ENCODE measurements at places on chromosomes 11 and 22.

DNA sequence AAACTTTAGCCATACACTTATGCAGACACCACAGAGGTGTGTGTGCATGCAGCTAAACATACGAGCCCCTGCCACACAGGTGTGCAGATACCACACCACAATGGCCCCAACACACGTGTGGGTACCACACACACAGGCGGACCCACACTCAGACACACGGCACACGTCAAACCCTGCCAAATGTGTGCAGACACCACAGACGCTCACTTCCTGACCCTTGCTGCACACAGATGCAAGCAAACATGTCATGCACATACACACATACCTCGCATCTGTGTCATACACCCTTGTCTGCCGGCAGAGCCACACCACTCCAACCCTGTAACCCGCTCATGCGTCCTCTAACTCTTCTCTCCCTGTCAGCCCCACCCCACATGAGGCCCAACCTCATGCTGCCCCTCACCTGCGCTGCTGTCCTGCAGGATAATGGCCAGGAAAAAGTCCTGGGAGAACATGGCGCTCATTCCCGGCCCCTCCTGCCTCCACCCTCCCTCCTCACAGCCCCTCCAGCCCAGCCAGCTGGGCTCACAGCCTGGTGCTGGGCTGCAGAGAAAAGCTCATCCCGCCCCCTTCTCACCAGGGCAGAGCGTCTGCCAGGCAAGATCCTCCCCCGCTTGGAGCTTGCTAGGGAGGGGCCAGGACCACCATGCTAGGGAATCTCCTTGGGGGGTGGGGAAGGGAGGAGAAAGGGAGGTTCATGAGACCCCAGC, 14.2 kb downstream of the SMPD1 start:
- peak; percentile 61 for DNase-seq

- no peak for DNase-seq
These were observed 80.5 kb upstream of the WNT7B start for GRCh38 chr22:46057246-46058090.

DNA sequence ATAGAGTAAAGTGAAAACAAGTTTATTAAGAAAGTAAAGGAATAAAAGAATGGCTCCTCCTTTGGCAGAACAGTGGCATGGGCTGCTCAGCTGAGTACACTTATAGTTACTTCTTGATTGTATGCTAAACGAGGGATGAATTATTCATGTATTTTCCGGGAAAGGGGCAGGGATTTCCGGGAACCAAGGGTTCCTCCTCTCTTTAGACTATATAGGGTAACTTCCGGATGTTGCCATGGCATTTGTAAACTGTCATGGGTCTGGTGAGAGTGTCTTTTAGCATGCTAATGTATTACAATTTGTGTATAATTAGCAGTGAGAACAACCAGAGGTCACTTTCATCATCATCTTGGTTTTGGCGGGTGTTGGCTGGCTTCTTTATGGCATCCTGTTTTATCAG, 23.5 kb upstream of the SPTY2D1 start:
- no peak for DNase-seq

DNA sequence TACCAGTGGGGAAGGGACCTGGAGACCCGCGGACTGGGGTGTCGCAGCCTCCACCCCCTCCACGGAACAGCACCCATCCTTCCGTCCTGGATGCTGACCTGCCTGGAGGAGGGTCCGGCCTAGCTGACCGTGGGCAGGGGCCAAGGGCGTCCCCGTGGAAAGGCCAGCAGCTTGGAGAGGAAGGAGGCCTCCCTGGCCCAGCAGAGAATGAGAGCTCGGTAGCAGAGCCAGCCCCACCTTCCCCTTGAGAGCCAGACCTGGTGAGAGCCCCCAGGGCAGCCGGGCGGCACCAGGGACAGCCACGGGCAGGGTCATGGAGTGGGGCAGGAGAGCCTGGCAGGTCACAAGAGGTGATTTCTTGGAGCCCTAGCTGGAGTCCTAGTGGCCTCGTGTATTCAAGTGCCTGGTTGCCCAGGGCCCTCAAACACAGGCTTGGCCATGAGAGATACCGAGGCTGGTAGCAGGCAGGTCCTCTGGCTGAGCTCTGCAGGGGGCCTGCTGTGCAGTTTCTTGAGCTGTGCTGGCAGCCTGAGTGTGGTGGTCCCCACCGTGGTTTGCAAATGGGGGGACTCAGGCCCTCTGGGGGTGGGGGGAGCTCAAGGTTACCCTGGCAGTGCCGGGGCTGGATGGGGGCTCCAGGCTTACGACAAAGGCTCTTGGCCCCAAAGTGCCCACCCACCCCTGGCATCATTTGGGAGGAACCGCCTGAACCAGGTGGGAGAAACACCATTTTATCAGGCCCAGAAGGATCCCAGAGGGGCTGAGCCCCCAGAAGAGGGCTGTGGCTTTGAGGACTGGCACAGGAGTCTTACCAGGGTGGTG, 7.6 kb downstream of the TSPAN32 start:
- no peak for DNase-seq

DNA sequence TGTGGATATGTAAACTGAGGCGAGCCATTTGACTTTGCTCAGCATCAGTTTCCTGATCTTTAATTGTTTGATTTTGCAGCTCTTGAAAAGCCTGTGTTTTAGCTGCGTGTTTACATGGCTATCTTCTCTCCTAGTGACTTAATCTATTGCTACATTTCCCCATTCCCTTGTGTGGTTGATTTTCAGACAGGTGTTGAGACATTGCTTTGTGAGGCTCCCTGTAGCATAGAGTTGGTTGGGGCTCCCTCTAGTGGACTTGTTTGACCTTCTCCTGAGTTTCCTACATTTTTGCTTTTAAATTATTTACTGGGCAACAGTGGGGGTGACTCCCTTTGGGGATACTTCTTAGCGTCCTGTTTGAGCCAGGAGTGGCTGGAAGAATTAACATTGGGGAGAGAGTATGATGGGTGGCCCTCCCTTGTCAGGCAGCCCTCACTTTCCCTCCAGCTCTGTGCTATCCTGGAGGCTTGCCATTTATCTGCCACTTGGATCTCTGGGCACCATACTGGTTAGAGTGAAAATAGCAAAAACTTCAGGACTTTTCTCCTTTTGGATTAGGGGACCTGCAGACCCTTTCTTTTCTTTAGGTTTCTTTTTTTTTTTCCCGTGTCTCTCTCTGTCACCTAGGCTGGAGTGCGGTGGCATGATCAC, 9.2 kb upstream of the CBL start:
- DNase-seq: peak; percentile 85

DNA sequence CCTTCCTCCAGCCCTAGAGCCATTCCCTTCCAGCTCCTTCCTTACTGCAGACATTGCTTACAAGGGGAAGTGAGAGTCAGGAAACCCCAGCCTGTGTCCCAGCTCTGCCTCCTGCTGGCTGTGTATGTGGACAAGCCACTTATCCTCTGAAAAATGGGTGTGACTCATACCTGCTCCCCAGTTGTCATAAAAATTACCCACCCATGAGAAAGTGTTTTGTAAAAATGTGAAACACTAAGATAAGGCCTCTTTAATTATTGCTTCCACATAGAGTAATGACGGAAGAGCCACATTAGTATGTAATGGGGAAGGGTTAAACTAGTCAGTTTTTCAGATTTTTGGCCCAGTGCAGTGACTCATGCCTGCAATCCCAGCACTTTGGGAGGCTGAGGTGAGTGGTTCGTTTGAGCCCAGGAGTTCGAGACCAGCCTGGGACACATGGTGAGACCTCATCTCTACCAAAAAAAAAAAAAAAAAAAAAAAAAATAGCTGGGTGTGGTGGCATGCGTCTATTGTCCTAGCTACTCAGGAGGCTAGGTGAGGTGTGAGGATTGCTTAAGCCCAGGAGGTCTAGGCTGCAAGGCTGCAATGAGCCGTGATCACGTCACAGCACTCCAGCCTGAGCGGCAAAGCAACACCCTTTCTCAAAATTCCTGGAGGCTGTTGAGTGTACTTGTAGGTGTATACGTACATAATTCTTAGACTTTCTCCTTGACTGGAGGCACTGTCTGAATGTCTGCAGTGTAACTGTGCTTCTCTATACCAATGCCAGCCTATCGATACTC, 84.9 kb downstream of the CTTN start:
- peak; percentile 13 for DNase-seq

GRCh38 chr22:33303099-33303498, 244.9 kb upstream of the SYN3 start:
- no peak for DNase-seq

GRCh38 chr11:110712659-110713448, 617 bp upstream of the ARHGAP20 start:
- peak; percentile 1 for DNase-seq

GRCh38 chr11:72227316-72228228, 3.0 kb downstream of the INPPL1 start:
- peak; percentile 23 for DNase-seq

- no peak for DNase-seq
These were observed 77.1 kb upstream of the IGLL5 start for GRCh38 chr22:22810471-22810870.

DNA sequence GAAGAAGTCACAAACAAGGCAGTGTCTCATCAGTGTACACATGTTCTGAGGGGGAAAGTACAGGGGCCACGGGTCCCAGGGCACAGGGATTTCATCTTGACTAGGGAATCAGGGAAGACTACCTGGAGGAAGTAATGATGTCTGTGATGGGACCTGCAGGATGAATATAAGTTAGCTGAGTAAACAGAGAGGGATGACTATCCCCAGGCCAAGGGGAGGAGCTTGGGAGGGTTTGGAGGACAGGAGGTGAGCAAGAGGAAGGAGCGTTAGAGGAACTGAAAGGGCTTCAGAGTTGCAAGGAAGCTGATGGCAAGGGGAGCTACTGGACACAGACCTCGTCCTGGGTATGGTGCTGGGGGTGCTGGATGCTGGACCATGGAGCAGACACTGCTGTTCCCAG, 56.4 kb downstream of the TRAF6 start:
- DNase-seq: no peak

DNA sequence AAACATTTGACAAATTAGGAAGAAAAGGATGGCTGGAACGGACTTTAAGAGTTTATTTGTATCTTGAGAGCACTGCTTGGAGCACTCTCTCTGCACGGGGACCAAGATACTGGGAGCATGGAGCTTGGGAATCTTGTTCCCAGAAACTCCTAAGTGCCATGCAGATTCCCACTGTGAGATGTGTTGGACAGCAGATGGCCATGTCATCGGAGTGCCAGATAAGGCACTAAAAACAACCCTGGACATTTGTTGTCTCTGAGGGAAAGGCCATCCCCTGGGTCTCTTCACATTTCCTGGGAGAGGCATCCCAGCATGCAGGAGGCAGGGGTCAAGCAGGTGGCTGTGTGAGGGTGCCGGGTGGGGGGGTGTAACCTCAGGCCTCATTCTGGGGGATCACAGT, 2.9 kb downstream of the KIRREL3 start:
- DNase-seq: no peak

DNA sequence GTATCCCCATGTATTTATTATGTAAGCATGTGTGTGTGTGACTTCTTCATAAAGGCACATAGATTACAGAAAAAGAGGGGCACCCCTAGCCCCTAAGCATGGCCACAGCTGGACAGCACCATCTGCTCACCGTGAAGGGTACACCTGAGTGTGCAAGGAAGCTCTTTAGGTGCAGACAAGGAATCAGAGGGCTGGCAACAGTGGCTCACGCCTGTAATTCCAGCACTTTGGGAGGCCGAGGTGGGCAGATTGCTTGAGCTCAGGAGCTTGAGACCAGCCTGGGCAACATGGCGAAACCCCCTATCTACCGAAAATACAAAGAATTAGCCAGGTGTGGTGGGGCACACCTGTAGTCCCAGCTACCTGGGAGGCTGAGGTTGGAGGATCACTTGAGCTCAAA, 56.3 kb downstream of the DGCR2 start:
- DNase-seq: no peak

DNA sequence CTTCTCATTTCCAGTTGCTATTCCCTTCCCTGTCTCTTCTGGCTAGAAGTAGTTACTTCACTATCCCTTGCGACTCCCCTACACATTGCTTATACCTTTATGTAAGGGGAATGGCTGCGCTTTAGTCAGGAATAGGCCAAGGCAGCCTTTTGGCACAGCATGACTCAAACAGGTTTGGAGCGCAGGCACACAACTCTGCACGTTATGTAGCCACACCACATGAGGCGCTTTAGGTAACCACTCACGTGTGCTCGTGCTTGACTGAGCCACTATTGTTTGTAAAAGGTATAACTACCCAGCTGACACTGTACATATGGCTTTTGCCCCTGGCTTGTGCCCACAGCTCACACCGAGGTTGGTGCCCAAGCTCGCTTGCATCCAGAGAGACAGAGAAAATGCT, 46.7 kb upstream of the LIPT2 start:
- no peak for DNase-seq

- DNase-seq: no peak
These were observed 154.6 kb downstream of the BRD1 start for GRCh38 chr22:49673048-49673447.

GRCh38 chr22:27142286-27142685, 484.9 kb downstream of the MIAT start:
- no peak for DNase-seq

GRCh38 chr22:42895087-42895486, 38.0 kb upstream of the ARFGAP3 start:
- peak; percentile 5 for DNase-seq

DNA sequence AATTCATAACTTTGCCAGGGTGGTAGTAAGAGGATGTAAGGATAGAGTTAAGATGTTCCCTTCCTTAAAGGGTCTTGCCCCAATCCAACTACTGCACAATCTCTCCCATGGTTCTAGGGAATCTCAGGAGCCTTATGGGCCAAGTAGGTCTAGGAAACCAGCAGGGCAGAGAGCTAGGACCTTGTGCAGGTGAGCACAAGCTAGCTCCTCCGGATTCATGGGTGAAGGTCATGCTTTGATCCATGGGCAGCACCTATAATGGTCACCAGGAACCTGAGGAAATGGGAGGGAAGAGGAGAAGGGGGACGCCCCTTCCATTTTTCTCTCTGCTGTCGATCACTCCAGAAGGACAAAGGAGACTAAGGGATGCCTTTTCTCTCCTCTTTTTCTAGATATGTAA, 16.8 kb downstream of the KCNJ11 start:
- peak; percentile 49 for DNase-seq

- peak; percentile 85 for DNase-seq
These were observed 49.8 kb downstream of the APIP start for GRCh38 chr11:34866375-34866774.

DNA sequence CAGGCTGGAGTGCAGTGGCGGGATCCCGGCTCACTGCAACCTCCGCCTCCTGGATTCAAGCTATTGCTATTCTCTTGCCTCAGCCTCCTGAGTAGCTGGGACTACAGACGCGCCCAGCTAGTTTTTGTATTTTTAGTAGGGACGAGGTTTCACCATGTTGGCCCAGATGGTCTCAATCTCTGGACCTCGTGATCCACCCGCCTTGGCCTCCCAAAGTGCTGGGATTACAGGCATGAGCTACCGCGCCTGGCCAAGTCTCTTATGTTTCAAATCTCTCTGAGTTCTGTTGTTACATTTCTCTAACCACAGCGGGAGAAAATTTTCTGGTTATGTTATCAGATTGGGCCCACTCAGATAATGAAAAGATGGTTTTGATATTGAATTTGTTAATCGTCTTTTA, 10.1 kb downstream of the CEP57 start:
- no peak for DNase-seq

- DNase-seq: no peak
These were observed 22.2 kb upstream of the RAG2 start for GRCh38 chr11:36620246-36620645.

DNA sequence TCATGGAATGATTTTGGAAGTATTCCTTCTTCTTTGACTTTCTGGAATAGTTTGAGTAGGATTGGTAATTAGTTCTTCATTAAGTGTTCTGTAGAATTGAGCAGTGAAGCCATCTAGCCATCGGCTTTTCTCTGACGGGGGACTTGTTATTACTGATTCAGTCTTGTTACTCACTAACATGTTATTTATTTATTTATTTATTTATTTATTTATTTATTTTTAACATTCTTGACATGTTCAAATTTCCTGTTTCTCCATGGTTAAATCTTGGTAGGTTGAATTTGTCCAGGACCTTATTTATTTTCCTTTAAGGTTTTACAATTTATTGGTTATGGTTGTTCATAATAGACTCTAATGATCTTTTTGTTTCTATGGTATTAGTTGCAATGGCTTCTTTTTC, 15.2 kb upstream of the OR10Q1 start:
- DNase-seq: no peak
